Activated CD4-positive, alpha-beta T cell treated with anti-CD3 and anti-CD28 coated beads for 36 hours (primary cell): ENCODE measurements at places on chromosomes 4 and X.
A peak's percentile ranks its signal among the peaks of the same experiment; 100 is the strongest.

DNA sequence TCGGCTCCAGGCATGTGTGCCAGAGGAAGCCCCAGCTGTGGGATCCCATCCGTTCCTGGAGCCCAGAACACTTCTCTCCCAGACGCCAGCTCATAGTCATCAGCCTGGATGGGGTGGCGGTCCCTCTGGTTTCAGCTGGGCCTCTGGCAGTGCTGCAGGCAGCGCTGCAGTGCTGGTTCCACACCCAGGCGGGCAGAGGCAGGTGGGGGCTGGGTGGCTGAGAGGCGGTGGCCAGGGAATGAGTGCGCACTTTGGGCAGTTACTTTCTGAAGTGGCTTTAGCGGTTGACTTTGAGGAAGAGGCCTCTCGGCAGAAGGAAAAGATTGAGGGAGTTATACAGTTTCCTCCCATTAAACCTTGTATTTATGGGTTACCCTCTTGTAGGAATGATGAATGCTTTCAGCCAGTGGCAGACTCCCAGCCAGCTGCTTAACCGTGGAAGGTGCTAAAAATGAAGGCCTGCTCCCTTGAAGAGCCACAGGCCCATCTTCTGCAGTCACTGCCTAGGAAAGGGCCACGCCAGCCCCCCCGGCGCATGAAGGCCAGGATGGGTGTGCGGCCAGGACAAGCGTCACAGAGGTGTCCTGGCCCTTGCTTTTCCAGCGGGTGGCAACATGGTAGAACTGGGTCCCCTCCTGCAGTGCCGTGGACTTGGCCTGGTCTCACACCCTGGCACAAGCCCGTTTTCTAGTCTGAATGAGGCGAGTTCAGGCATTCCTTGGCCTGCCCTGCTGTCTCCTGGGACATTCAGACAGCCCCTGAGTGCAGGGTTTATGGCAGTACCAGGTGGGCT lies 9.9 kb downstream of the TADA2B start:
- no peaks in the 10 kb centered on the region for H3K27me3 ChIP-seq
- H3K4me3 ChIP-seq = no peak overlapping the region
- peak overlapping the region; percentile 58 for H3K27ac ChIP-seq
- peaks cover 21% of the 10 kb centered on the region for H3K36me3 ChIP-seq
- DNase-seq = peak; percentile 58

- no peak overlapping the region for H3K27ac ChIP-seq
- DNase-seq = no peak
- no peaks in the 10 kb centered on the region for H3K4me1 ChIP-seq
Observed at GRCh38 chr4:5881340-5881739, 11.5 kb downstream of the CRMP1 start.

DNA sequence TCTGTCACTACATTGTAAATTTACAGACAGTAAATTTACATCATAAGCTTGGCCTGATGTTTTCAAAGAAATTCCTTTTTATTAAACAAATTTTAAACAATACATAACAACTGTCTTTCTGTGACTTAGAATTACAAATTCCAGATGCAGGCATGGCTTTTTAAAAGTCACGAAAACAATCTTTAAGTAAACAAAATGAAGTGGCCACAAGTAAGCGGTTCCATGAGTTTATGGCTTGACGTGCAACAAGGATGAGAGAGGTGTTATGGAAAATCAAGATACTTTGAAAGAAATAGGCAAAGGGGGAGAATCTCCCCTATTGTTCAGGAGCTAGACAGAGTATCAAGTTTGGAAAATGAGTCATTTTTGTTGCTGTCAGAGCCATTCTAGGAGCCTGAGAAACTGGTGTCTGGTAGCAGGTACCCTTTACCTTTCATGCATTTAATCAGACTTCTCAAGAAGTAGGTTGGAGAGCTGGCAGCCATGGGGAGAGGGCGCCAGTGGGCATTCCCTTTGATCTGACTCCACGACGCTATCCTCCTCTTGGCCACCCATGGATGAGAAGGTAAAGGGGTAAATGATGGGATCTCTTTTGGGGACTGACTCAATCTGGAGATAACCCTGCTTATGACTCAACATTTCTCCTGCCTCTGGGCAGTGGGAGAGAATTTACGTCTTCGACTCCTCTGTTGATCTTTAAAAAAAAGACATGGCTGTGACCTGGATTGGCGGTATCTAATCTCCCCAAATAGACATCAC lies 217.2 kb downstream of the SPRY1 start:
- H3K4me3 ChIP-seq = no peak overlapping the region
- DNase-seq = no peak
- H3K27ac ChIP-seq = no peak overlapping the region
- H3K36me3 ChIP-seq = no peaks in the 10 kb centered on the region

GRCh38 chr4:162523171-162523570 lies 359.4 kb upstream of the FSTL5 start:
- H3K36me3 ChIP-seq = no peaks in the 10 kb centered on the region
- no peak for DNase-seq
- H3K27me3 ChIP-seq = peaks cover 6% of the 10 kb centered on the region
- H3K27ac ChIP-seq = no peak overlapping the region
- no peak overlapping the region for H3K4me3 ChIP-seq

DNA sequence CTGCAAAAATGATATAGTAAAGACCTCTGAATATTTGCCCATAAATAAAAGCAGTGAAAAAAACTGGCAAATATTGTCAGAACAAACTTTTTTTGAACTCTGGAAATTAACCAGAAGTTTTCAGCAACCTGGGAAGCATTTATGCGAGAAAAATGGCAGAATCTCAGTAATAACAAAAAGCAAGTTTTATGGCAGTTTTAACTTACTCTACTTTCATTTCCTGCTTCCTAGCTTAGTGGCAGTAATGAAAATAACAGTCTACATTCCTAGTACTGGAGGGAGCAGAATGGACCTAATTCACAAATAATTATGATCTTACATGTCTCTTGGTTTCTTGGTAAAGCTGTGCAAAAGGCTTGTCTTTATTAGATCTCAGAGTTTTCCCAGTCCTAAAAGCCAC lies 460.1 kb downstream of the NAF1 start:
- H3K27me3 ChIP-seq = no peaks in the 10 kb centered on the region
- no peaks in the 10 kb centered on the region for H3K4me1 ChIP-seq
- no peak overlapping the region for H3K27ac ChIP-seq
- H3K4me3 ChIP-seq = no peak overlapping the region
- DNase-seq = no peak

DNA sequence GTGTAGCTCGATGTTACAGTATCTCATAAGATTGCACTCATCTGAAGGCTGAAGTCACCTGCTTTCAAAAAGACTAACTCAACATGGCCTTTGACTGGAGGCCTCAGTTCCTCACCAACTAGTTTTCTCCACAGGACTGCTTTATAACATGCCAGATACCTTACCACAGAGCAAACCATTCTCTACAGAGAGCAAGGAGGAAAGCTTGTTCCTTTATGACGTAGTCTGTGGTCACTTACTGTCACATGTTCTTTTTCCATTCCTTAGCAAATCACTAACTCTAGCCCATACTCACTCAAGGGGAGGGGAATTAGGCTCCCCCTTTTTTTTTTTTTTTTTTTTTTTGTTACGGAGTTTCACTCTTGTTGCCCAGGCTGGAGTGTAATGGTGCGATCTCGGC lies 3.2 kb downstream of the THAP9 start:
- H3K4me3 ChIP-seq = peak overlapping the region; percentile 1
- peaks cover 5% of the 10 kb centered on the region for H3K36me3 ChIP-seq
- H3K4me1 ChIP-seq = peaks cover 33% of the 10 kb centered on the region
- DNase-seq = peak; percentile 26
- H3K27ac ChIP-seq = peak overlapping the region; percentile 62
